ENCODE measurements at places on chromosomes 16 and 17.

DNA sequence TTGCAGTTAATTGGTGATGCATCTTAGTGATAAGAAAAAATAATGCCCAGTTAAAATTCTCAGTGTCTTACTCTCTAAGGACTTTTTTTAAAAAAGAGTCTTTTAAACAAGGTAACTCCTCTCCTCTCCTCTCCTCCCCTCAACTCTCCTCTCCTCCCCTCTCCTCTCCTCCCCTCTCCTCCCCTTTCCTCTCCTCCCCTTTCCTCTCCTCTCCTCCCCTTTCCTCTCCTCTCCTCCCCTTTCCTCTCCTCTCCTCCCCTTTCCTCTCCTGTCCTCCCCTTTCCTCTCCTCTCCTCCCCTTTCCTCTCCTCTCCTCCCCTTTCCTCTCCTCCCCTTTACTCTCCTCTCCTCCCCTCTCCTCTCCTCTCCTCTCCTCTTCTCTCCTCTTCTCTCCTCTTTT is 675.9 kb upstream of the RBFOX1 start:
- DNase-seq: no peak

DNA sequence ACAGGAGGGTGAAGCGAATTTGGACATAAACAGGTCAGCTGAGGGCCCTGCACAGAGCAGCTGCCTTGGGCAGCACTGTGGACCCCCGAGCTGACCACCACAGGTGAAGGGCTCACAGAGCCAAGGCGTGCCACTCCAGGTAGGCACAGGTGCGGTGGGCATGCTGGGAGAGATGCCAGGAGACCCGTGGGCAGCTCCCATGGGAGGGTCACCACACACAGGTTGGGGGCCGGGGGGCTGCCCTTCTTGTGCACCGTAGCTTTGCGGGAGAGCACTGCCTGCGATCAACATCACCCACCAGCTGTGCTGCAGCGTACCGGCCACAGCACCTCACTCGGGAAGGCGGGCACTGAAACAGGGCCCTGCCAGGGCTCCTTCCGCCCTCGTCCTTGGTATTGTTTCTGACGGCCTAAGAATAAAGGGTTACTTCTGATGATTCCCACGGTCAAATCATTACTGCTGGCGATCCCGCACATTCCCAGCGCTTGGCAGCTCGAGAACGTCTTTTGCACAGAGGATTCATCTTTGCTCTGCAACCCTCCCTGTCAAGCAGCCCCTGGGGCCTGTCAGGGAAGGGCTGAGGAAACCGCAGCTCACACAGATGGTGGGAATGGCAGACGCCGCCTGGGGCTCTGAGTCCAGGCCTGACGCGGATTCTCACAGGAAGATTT is 181.7 kb downstream of the BANP start:
- no peak for DNase-seq

DNA sequence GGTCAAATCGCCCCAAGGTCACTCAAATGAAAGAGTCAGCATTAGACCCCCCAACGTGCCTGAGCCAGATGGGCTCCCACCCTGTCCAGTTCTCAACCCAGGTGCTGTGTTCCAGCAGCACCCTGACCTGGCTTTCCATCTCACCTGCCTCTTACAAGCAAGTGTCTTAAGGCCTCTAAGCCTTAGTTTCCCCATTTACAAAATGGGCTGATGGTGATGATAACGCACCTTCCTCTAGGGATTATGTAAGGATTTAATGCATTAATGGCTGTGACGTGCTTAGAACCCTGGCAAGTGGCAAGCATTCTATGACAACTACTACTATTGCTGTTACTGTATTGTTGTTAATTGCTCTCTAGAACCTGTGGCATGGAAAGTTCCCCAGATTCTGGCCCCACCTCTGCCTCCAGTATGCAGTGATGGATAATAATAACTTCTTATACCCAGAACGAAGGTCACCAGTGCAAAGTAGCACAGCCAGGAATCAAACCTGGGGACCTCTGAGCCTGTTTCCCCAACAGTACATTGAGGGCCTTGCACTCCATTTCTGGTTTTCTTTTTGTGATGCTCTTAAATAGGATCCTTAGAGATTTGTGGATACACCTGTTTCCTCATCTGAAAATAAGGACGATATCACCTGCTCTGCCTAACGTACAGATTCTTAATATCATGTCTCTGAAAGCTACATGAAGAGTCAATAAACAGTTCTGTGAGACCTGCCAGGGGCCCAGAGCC is 3.3 kb upstream of the SLC25A39 start:
- no peak for DNase-seq

GRCh38 chr16:57784334-57784733 is 18.0 kb downstream of the KIFC3 start:
- no peak for DNase-seq

GRCh38 chr17:58764373-58764772 is 8.7 kb downstream of the PPM1E start:
- DNase-seq: no peak

- DNase-seq: no peak
Observed at GRCh38 chr17:6505425-6506142, 50.8 kb downstream of the PITPNM3 start.

DNA sequence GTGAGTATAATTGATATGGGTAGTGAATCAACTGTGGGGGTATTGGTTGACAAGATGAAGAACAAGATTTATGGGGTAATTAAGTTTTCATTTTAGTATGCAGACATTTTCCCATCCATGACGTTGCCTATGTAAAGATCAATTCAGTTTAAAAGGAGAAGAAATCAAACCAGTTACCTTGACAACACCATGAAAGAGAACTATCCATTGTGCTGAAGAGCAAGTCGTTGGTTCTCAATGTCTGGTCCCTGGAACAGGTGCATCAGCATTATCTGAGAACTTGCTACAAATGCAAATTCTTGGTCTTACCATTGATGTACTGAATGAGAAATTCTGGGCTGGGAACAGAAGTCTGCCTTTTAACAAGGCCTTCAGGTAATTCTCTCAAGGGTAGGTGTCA is 801 bp upstream of the OR4D2 start:
- DNase-seq: no peak

GRCh38 chr16:65384441-65384840 is 262.6 kb upstream of the CDH11 start:
- DNase-seq: no peak
